PC-3 (cell line): ENCODE measurements at places on chromosomes 1 and 21.

GRCh38 chr1:41608211-41608610, 123.7 kb upstream of the EDN2 start:
- no peak for DNase-seq

DNA sequence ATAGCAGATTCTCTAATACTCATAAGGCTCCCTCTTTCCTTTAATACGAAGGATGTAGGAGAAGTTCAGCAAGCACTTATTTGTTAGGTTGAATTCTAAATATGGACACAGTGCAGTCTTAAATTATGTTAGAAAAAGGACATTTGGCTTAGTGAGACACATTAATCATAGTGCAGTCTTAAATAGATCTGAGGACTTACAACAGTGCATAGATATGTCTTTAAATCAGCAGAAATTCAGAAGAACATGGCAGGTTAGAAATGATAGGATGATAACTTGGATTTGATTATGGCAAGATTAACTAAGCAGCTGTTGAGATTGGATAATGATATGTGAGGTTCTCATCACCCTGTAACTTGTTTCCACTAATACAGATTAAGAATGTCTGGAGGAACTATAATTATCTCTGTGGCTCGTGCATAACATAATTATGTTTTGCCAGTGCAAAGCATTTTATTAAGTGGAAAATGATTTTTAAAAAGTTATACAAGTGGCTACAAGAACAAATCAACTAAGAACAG, 485.9 kb downstream of the USP25 start:
- no peak for DNase-seq

DNA sequence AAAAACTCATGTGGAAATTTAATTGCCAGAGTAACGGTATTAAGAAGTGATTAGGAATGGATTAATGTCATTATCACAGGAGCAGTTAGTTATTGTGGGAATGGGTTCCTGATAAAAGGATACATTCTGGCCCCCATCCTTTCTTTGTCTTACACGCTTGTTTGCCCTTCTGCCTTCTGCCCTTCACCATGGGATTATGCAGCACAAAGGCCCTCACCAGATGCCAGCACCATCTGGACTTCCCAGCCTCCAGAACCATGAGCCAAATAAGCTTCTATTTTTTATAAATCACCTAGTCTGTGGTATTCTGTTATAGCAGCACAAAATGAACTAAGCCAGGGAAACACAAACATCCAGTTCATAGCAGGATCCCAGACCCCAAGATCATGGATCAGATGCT, 33.9 kb upstream of the POU2F1 start:
- no peak for DNase-seq

GRCh38 chr1:32249831-32250525, 1.1 kb upstream of the LCK start:
- DNase-seq, result no peak

GRCh38 chr21:27171707-27172106, 204.8 kb upstream of the ADAMTS5 start:
- no peak for DNase-seq
